Activated T-cell treated with anti-CD3 and anti-CD28 coated beads, Interleukin-2, amount 50 U/mL, for 1 hour (primary cell): ENCODE measurements at places on chromosomes 7 and 10.

- DNase-seq, result no peak
Observed at GRCh38 chr10:26215935-26216584, 514 bp upstream of the GAD2 start.

DNA sequence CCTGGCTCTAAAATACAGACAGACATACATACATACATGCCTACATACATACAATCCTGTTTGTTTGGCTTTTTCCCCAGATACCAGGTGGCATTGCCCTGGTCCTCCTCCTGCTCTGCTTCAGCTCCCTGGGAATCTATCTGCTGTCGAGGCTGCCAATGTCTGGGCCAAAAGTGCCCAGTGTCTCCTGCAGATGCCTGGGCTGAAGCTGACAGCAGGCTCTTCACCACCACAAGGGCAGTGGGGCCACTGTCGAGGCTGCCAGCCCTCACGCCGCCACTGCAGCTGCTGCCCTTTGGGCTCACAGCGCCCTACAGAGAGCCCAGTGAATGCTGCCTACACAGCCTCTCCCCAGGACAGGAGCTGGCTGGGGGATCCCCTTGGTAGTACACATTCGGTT is 18.0 kb upstream of the STN1 start:
- DNase-seq, result no peak

DNA sequence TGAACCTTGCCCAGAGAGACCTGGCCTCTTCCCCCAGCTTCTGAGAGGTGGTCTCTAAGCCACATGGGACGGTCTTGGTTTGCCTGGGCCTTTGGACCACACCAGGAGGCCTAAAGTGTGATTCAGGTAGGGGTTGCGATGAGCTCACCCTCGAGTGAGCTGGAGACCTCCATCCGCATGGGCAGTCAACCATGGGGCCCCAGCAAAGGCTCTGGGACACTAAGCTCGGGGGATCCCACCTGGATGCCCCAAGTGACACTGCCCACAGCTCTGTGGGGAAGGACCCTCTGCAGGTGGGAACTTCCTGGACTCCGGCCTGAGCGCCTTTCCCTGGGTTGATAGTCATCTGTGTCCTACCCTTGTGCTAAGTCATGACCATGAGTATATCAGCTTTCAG is 57.1 kb upstream of the FAM20C start:
- DNase-seq, result no peak

GRCh38 chr10:71093531-71093930 is 118.8 kb upstream of the UNC5B start:
- no peak for DNase-seq

- DNase-seq, result no peak
Observed at GRCh38 chr7:40544221-40544723, 409.5 kb downstream of the SUGCT start.

- no peak for DNase-seq
Observed at GRCh38 chr7:76060842-76061241, 12.9 kb downstream of the MDH2 start.

DNA sequence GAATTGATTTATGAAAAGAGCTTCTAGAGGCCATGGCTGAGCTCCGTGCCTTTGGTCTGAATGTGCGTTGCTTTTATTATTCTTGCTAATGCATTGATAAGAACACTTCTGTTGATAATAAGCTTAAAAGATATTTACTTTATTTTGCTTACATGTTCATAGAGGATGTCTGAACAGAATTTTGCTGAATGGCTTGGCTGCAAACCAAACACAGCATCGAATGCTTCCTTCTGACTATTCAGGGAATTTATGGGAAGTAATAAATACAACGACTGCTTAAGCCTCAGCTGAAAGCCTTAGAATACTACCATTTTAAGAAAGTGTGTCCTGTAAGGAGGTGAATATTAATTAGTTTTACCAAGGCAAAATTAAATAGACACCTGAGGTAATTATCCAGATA is 643.5 kb upstream of the POT1 start:
- no peak for DNase-seq

- peak; percentile 43 for DNase-seq
Observed at GRCh38 chr10:69232736-69233480, 12.8 kb downstream of the HKDC1 start.

DNA sequence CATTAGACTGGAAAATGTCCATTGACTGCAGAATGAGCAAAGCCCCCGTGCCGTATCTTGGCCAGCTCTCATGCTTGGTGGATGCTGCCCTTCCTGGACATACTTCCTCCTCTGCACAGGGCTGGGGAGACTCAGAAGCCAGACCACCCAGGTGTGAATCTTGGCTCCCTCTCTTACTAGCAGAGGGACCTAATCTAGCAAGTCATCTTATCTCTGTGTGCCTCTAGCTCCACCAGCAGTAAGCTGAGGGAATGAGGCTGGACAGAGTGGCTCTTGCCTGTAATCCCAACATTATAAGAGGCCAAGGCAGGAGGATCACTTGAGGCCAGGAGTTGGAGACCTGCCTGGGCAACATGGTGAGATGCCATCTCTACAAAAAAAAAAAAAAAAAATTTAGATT is 173.8 kb upstream of the GHITM start:
- no peak for DNase-seq

DNA sequence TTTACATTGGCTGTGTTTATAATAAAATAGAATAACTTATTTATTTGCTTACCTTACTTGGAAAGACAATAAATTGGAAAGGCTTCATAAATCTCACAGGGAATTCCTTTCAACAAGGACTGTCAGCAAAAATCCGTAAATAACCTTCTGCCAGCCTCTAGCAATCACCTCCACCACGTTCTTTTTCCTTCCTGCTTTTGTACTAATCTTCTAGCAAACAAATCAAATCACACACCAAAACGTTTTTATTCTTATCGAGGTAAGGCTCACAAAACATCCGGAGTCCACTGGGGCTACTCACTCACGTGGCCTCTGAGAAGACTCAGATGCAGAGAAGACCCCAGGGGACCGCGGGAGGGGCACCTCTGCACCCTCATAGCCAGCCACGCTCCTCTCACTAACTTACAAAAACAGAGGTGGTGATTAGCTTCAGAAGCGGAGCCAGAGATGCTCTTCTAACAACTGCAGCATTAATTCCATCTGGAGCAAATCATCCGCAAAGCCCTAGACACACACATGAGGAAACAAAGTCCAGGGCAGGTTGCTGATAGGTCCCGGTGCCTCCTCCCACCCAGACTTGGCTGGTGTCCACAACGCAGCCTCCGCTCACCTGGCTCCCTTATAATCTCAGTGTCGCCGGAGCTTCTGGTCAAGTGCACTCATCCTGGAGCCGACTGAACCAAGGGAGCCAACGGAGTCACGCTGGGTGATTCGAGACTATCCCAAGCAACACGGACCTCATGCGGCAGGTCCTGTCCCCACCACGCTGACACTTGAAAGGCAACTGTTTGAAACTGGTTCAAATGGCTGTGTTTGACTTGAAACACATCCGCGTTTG is 22.5 kb downstream of the CTBP2 start:
- DNase-seq, result no peak

DNA sequence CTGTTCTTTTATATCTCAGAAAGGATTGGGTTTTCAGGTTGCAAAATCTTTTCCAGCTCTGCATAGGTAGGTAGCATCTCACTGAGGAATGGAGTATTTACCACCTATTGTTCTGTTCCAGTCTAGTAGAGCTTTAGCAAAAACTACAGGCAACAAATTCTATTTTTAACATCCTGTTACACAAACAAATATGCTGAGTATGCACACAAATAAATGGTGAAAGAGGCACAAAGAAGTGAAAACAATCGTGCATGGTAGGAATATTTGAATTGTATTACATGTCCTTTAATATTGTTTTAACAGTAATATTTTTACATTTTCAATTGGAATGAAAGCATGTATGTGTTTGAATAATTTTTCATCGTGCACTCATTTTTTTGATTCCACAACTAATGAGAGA is 14.5 kb upstream of the MIOS start:
- no peak for DNase-seq

DNA sequence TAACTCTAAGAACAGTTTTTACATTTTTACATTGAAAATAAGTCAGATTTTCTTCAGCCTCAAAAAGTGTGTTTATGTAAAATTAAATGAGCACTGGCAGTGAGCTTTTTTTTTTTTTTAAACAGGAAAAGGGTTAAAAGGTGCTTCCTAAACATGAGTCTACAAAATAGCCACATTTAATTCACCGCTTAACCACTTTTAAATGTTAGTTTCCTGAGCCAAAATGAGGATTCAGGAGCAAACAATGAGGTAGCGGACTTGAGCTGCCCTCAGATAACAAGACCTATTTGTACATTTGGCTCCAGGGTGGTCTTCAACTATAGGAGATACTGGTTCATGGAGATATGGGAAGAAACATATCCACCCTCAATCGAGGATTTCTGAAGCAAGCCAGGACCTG is 22.8 kb downstream of the AKR1C3 start:
- DNase-seq, result no peak

DNA sequence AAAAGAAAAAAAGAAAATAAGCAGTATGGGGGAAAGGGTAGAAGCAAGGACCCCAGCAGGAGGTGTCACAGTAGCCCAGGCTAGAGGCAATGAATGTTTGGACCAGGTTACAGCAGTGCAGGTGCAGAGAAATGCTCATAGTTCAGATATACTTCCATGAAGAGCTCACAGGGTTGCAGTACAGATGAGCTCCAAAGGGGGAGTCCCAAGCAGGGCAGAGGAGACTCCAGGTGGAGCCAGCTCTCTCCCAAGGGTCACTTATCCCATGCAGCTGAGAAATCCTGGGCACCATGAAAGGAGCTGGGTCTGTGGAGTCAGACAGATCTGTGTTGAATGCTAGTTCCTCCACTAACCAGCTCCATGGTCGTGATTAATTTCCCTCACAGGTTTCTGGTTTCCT is 174.9 kb downstream of the C7orf25 start:
- DNase-seq, result no peak

DNA sequence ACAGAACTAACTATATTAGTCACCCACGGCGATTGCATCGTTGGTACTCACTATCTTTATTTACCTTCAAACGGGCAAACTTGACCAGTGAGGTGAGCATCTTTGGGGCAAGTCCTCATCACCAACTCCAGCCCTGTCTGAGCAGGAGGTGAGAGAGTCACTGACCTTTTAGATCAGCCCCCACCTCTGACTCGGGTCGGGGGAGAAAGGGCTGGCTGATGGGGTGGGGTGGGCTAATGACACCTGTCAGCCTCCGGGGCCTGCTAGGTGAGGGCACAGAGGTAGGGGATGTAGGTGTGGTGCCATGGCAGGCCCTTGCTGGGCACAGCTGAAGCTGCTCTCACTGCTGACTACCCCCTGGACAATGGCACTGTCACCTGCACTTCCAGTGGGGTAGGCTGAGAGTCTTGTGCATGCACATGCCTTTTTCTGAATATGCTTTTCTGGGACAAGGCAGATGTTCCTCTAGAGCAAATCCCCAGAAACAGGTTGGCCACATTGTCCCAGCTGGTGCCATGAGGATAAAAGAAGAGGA is 359.5 kb upstream of the MKI67 start:
- no peak for DNase-seq

DNA sequence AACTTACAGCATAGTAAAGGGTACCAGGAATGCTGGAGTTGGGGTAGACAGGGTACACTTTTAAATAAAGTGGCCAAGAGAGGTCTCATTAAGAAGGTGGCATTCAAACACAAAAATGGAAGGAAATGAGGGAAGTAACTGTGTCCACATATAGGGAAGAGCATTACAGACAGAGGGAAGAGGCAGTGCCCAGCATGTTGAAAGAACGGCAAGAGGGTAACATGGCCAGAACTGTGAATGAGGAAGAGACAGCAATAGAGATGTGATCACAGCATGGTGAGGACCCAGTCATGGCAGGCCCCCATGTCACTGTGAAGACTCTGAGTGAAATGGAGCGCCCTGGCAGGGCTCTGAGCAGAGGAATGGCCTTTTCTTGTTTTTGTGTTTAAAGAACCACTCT is 35.1 kb upstream of the ZNRF2 start:
- DNase-seq, result no peak

DNA sequence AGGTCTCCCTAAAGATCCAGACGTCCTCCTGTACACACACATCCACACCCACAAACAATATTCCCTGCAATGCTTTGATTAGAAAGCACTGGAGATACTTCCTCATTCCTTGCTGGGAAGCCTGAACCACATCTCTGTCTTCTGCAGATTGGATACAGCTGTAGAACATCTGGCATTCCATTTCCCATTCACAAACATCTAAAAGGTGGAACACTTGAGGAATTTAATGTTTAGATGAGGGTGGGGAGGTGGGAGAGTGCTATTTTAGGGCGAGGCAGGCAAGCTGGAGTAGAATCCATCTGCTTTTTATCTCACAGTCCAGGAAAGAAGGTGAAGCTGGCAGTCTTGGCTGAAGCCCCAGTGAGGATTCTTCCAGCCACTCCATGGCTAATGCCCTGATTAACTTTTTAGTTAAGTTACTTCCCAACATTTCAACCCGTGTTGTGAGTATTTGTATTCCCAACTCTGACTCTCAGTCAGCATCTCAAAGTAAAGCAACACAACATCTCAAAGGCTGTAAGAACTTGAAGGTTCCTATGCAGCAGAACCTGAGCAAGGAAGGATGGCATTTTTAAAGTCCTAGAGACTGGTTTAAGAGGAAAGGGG is 46.1 kb downstream of the CYTH3 start:
- no peak for DNase-seq

DNA sequence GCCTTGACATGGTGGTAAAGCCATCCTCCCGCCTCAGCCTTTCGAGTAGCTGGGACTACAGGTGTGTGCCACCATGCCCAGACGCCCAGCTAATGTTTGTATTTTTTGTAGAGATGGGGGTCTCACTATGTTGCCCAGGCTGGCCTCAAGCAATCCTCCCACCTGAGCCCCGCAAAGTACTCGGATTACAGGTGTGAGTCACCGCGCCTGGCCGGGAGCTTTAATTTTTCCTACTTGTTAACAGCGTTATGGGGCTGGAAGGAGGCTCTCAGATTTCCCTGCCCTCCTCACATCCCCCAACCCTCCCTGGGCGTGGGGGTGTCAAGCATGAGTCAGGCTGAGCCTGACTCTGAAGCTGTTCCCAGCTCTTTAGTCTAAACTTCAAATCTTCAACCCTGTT is 8.3 kb downstream of the ALKBH4 start:
- no peak for DNase-seq

DNA sequence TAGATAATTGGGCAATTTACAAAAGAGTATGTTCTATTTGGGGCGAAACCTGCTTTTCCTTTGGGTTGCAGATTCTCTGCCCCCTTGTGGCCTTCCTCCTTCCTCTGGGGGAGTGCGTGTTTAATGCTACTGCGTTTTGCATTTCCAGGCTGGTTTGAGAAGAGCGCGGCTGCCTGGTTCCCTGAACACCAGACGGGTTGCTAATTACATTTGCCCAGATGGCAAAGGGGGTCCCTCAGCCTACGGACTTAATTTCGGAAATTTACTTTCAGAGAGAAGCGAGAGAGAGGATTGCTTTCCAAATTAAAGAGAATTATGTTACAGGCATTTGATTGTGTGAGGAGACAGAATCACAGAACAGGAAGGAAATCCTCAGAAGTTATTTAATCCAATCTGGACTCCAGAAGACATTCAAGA is 91.9 kb upstream of the JAZF1 start:
- DNase-seq, result no peak

GRCh38 chr7:98229991-98230745 is 18.9 kb downstream of the BHLHA15 start:
- no peak for DNase-seq
